Fibroblast of villous mesenchyme (primary cell): ENCODE measurements at places on chromosomes 7 and 10.
A peak's percentile ranks its signal among the peaks of the same experiment; 100 is the strongest.

DNA sequence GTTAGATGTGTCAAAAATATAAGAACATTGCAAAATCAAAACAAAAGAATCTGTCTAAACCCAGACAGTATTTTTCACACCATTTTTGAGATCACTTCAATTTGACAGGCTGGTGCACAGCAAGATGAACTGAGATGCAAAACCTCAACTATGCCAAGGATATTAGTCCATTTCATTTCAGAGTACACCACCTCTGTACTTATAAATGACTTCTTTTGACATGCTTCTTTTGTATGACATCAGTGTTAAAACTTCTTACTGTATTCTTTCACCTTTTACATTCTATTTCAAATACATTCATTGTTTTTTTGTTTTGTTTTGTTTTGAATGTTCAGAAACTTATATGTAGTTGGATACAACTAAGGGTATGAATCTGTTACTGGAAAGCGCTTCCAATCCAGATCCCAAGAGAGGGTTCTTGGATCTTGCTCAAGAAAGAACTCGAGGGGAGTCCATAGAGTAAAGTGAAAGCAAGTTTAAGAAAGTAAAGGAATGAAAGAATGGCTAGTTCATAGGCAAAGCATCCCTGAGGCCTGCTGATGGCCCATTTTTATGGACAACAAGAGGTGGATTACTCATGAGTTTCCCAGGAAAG lies 23.5 kb upstream of the GPR141 start:
- DNase-seq: no peak

GRCh38 chr10:113562704-113563103 lies 9.9 kb downstream of the HABP2 start:
- no peak for DNase-seq

DNA sequence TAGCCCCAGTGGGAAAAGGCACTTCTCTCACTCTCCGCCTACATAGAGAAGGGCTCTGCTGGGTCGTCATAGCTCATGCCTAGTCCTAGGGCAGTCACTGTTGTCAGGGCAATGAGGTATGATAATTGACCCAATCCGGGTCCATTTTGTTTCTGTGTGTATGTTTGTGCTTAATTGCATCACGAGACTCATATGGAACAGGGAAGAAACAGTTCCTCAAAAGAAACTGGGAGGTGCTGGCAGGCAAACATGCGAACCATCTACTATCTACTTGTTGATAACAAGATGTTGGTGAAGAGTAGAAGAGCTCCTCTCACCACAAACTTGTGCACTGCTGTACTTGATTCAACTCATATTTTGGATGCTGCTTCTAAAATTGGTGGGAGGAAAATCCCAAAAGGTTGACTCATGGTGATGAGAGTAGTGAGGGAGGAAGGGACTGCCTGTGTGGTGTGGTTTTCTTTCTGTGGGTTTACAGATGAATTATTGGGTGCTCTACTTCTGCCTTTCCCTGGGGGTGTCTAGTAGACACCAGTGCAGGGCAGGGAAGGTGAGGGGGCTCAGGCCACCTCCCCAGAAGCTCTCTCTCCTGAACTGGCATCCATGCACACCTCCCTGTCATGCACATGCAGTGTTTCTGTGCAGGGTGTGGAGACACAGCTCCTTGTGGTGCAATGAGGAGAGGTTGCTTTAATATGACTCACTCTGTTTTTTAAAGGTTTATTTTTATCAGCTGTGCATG lies 29.4 kb downstream of the LSMEM1 start:
- peak; percentile 49 for DNase-seq

GRCh38 chr7:128448751-128449302 lies 6.9 kb upstream of the HILPDA start:
- no peak for DNase-seq

GRCh38 chr10:52756966-52757365 lies 15.6 kb downstream of the MBL2 start:
- no peak for DNase-seq

- DNase-seq: no peak
Observed at GRCh38 chr7:18727115-18727870, 231.7 kb downstream of the HDAC9 start.

- no peak for DNase-seq
Observed at GRCh38 chr10:5654218-5654755, 12.1 kb downstream of the ASB13 start.

- DNase-seq: no peak
Observed at GRCh38 chr7:53070883-53071282, 35.5 kb downstream of the POM121L12 start.

- no peak for DNase-seq
Observed at GRCh38 chr10:77867124-77867719, 59.3 kb downstream of the DLG5 start.

DNA sequence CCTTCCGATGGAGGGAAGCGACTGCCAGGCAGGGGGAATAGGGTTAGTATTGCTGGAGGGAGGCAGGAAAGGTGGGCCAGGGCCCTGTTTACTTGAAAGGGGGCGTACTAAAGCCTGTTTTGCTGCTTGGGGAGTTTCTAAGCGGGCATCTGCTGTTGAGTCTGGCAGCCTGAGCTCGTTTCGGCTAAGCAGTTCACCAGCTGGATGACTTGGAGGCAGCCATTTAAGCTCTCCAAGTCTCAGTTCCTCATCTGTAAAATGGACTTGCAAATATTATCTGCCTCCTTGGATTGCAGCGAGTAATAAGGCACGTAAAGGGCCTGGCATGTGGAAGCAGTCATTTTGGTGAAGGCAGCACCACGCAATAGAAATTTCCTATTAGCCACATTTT lies 44.0 kb downstream of the LDB3 start:
- no peak for DNase-seq

GRCh38 chr10:70546584-70546983 lies 56.0 kb downstream of the PRF1 start:
- peak; percentile 12 for DNase-seq

DNA sequence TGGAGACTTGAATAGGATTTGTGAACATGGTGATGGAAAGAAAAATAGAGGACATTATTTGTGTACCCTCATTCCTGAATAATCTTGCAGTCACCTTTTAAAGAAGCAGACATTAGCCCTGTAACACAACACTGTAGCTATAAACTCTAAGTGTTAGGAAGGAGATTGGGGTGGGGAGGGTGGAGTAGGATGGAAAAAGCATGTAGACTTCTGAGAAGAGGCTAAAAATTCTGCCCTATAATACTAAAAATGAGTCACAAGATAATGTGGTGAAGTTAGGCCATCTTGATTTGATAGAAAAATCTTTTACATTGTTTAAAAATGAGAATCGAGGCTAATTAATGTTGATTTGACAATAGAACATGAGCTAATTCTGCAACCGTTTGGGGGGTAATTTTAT lies 128.8 kb downstream of the LCOR start:
- DNase-seq: no peak

- no peak for DNase-seq
Observed at GRCh38 chr10:81570878-81571794, 303.9 kb upstream of the NRG3 start.

DNA sequence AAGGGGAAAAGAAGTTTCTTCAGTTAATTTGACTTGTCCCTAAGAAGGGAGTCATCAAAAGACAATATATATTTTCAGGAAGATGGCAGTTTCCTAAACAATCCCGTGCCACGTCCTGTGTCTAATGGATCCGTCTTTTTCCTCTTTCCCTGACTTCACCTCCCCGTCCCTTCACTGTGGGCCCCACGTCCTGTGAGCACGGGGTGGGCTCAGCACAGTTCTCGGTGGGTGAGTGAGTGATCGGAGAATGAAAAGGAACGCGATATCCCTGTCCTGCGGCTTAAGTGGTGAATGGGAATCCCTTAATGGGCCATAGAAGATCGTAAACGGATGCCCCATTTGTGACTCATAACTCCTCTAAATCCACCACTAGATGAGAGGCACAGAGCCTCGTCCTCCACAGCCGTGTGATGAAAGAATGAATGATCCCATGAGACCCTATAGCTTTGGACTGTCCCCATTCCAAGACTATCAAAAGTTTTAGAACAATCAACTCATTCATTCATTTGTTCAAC lies 63.5 kb upstream of the PITRM1 start:
- DNase-seq: peak; percentile 57

DNA sequence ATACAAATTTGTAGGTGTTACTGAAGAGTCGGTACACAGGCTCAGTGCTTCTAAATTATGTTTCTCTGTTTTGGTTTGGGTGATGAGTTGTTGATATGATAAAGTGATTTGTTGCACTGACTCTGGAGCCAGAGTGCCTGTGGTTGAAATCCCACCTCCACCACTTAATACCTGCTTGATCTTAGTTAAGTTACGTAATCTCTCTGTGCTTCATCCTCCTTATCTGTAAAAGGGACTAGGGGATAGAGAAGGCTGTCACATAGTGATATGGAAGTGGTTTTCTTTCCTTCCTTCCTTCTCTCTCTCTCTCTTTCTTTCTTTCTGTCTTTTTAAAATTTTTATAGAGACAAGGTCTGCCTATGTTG lies 664 bp upstream of the HPS6 start:
- no peak for DNase-seq

- no peak for DNase-seq
Observed at GRCh38 chr7:69192134-69192533, 406.1 kb upstream of the AUTS2 start.

GRCh38 chr10:78348411-78349164 lies 314.9 kb downstream of the RPS24 start:
- DNase-seq: no peak

- DNase-seq: no peak
Observed at GRCh38 chr10:31475519-31475918, 156.5 kb downstream of the ZEB1 start.

GRCh38 chr10:131063311-131063710 lies 248.2 kb downstream of the TCERG1L start:
- DNase-seq: no peak

GRCh38 chr10:102994531-102995295 lies 76.6 kb downstream of the CNNM2 start:
- no peak for DNase-seq

- DNase-seq: peak; percentile 75
Observed at GRCh38 chr10:110279407-110279986, 25.2 kb downstream of the SMNDC1 start.

GRCh38 chr7:150903606-150904005 lies 51.3 kb downstream of the AOC1 start:
- DNase-seq: peak; percentile 44

DNA sequence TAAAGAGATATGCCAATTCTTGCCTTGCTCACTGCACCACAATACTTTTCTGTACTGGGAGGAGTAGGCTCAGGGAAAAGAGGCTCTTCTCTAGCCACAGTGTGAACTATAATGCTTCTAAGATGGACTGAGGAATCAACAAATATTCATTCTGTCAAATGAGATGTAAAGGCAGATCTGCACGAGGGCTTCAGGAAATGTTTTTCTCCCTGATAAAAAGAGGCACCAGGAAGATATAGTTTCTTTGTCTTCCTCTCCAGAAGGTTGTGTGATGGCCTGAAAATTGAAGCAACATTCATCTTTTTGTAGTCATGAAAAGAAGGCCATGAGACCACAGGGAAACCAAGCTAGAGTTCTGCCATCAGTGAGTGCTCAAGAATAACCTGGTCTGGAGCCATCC lies 79.1 kb upstream of the NME8 start:
- no peak for DNase-seq

DNA sequence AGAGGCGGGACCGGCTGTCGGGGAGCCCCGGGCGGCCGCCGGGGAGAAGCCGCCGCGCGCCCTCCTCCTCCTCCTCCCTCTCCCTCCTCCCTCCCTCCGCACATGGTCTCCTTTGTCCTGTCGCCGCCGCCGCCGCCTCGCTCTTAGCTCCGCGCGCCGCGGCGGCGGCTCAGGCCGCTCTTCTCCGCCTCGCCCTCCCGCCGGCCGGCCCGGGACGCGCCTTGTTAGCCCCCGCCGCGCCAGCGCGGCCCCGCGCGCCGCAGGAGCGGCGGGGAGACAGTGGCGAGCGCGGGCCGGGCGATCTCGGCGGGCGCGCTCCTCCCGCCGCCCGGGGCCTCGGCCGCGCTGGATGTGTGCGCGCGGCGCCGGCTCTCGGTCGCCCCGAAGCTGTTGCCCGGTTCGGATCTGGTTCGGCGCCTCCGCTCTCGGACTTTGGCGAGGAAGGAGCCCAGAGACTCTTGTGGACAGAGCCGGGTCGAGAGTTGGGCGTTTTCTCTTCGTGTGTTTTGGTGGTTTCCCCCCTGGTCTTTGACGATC lies 437.4 kb upstream of the GALNT17 start:
- DNase-seq: peak; percentile 12

DNA sequence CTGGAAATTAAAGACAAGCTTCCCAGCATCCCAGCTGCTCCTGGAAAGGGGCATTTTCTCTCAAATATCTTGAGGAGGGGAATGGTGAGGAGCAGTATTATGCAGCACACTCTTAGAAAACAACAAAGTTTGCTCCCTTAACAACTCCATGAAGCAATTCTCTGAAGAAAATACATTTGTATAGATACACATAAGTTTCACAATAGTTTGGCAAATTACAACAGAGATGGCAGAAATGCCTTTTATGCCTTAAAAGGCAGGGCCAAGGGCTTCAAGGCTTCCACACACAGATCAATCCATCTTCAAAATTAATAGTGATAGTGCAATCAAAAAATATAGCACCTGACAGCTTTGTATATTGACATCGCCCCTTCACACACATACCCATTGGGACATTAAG lies 12.2 kb downstream of the DGKI start:
- DNase-seq: no peak

DNA sequence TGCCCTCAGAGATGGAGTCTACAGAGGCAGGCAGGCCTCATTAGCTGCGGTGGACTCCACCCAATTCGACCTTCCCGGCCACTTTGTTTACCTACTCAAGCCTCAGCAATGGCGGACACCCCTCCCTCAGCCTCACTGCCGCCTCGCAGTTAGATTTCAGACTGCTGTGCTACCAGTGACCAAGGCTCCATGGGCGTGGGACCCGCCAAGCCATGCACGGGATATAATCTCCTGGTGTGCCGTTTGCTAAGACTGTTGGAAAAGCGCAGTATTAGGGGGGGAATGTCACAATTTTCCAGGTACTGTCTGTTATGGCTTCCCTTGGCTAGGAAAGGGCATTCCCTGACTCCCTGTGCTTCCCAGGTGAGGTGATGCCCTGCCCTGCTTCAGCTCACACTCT lies 252.3 kb downstream of the ARL4A start:
- no peak for DNase-seq

DNA sequence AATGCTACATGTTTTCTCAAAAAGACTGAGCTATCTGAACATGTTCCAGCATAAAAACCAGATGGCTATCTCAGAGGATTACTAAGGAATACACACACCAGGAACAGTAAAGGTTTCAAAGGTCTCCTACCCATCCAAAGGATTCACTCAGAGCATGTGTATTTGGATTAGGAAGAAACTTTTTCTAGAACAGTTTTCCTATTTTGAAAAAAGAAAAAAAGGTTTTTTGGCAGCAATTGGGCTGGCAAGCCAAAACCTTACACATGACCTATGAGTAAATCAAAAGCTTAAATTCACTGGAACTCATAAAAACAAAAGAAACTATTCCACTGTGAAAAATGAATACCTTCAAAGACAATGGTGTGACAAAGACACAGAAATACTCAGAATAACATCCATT lies 9.6 kb downstream of the TPK1 start:
- no peak for DNase-seq

- DNase-seq: no peak
Observed at GRCh38 chr10:42943025-42943818, 133.6 kb upstream of the RET start.
